ENCODE measurements at places on chromosomes 5 and 9. TPM values are rescaled to one million over a fixed set of nuclear protein-coding genes. Genes with fewer than 3 reads are reported as not detected.

GRCh38 chr9:78666818-78667414 lies 370.0 kb downstream of the PSAT1 start:
- H3K27ac ChIP-seq, result no peak overlapping the region
- peaks cover 24% of the 10 kb centered on the region for H3K4me1 ChIP-seq
- DNase-seq, result no peak
- no peaks in the 10 kb centered on the region for H3K27me3 ChIP-seq

GRCh38 chr9:12689233-12689632 lies 4.0 kb upstream of the TYRP1 start:
- no peak for DNase-seq
- no peak overlapping the region for H3K27ac ChIP-seq
- H3K4me3 ChIP-seq, result no peak overlapping the region
- H3K36me3 ChIP-seq, result no peaks in the 10 kb centered on the region

GRCh38 chr5:169567079-169567478 lies 16.5 kb upstream of the SPDL1 start:
- DNase-seq, result no peak
- H3K4me3 ChIP-seq, result no peak overlapping the region
- peaks cover 20% of the 10 kb centered on the region for H3K27me3 ChIP-seq

DNA sequence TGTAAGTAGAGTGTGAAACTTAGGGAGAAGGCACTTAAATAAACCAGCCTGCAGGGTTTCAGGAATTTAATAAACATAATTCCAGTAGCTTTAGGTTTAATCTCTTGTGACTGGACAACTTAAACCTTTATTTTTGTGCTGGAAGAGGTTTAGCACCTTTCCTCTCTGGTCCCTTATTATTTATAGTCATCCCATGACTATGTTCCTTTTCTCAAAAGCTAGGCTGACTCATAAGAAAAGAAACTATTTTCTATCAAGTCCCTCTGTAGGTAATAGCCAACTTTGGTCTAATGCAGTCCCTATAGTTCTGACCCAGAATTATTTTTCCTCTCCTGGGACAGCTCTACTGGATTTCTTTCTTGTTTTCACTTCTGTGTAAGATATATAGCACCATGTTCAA lies 588.9 kb downstream of the NR2F1-AS1 start:
- DNase-seq, result no peak
- no peak overlapping the region for H3K4me3 ChIP-seq
- no peaks in the 10 kb centered on the region for H3K36me3 ChIP-seq
- no peak overlapping the region for H3K27ac ChIP-seq

DNA sequence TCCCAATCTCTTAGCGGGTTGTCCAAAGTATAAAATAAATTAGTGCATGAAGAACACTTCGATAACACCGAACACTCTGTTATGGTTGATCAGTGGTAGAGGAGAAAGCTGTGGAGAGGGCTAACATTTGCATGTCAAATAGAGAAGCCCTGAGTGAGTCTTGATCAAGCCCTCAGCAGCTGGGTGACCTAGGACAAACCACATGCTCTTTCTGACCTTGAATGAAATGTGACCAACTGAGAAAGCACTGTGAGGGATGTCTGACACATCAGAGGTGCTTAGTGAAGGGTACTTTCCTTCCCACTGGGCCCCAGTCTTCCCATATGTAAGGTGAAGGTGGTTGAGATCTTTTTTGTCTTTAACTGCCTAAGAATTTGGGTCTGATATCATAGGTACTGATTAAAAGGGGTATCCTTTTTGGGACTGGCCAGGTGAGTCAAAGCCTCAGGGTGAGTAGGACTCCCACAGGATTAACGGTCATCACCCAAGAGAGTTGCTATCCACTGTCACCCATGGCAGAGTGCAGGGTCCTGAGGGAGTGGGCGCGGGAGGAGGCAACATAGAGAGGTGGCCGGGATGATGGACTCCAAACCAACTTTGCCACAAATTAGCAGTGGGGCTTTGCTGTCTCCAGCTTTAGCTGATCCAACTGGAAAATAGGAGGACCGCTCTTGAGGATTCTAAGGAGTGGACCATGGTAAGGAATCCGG lies 53.5 kb downstream of the KIF4B start:
- 0 out of 2 replicates have a peak, but pooled peaks cover 3% of the 10 kb centered on the region for H3K27me3 ChIP-seq
- no peak overlapping the region for H3K27ac ChIP-seq
- no peak overlapping the region for H3K4me3 ChIP-seq
- no peaks in the 10 kb centered on the region for H3K36me3 ChIP-seq

GRCh38 chr5:93382188-93382825 lies 198.7 kb downstream of the NR2F1-AS1 start:
- H3K36me3 ChIP-seq, result no peaks in the 10 kb centered on the region
- no peak for DNase-seq
- no peaks in the 10 kb centered on the region for H3K4me1 ChIP-seq
- H3K27me3 ChIP-seq, result no peaks in the 10 kb centered on the region
- H3K4me3 ChIP-seq, result no peak overlapping the region

GRCh38 chr5:173458828-173459609 lies 130.8 kb upstream of the STC2 start:
- no peak overlapping the region for H3K4me3 ChIP-seq
- DNase-seq, result no peak
- H3K4me1 ChIP-seq, result peaks cover 21% of the 10 kb centered on the region

GRCh38 chr9:124302921-124303320 lies 45.2 kb downstream of the NEK6 start:
- H3K27ac ChIP-seq, result no peak overlapping the region
- H3K27me3 ChIP-seq, result no peaks in the 10 kb centered on the region
- H3K4me1 ChIP-seq, result peaks cover 26% of the 10 kb centered on the region
- no peak overlapping the region for H3K4me3 ChIP-seq

DNA sequence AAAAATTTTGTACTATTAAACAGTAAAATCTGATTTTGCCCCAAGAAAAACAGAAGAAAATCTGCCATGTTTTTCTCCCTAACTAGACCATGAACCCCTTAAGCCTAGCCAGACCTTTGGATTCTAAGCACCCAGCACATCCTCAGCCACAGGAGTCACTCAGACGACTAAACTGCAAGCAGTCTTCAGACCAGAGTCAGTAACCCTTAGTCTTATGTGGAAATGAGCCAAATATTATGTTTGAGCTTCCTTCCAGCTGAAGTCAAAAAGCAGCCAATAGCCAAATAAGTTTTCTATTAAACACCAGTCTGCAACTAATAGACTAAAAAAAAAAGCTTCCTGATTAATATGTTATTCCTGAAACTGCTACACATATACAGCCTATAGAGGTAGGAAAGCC lies 47.4 kb downstream of the GOLPH3 start:
- H3K27me3 ChIP-seq, result no peaks in the 10 kb centered on the region
- H3K27ac ChIP-seq, result no peak overlapping the region
- no peaks in the 10 kb centered on the region for H3K4me1 ChIP-seq

- H3K4me3 ChIP-seq, result no peak overlapping the region
- no peak for DNase-seq
- no peak overlapping the region for H3K27ac ChIP-seq
- no peaks in the 10 kb centered on the region for H3K4me1 ChIP-seq
- no peaks in the 10 kb centered on the region for H3K27me3 ChIP-seq
- no peaks in the 10 kb centered on the region for H3K36me3 ChIP-seq
These were observed 36.4 kb upstream of the RAPGEF6 start for GRCh38 chr5:131671409-131671808.

DNA sequence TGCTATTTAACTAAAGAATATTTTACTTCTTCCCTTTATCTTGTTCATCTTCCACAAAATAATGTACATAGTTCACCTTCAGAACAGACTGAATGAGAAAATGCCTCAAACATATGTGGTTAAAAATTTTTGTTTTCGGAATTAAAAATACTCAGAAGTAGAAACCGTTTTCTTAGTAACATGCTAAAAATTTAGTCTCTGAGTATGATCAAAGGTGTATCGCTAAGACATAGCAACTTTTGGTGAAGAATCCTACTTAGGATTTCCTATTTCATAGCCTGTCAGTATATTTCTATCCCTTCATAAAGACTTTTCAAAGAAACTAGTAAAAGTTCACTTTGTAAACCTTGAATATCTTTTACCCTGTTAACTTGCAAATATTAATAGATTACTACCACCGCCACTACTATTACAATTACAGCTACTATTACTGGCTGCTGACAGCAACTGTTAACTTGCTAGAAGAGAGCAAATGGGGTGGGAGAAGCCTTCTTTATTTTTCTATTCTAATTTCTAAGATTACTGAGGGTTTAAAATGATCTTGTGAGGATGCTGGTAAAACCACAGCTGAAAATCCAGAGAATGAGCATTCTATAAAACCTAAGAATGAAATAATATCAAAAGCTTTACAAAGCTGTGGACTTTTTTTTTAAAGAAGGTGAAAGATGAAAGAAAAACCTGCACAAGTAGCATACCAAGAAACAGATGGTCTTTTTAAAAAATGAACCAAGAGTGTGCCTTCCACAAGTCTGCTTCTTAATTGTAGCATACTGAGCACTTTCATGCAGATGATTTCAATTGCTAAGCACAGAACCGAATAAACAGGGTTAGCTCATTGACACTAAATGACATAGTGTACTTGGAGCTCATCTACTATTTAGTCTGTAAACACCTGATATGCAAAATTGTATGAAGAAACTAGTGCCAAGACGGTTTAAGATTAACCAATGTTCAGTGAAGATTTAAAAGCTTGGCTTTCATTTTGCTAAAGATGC lies 246.3 kb upstream of the EFNA5 start:
- H3K4me3 ChIP-seq, result no peak overlapping the region
- H3K27me3 ChIP-seq, result no peaks in the 10 kb centered on the region
- no peak overlapping the region for H3K27ac ChIP-seq
- H3K36me3 ChIP-seq, result no peaks in the 10 kb centered on the region
- DNase-seq, result no peak

ATG10 gene
- 9.4 TPM for total RNA-seq

SLC4A9 gene
- 0.49 TPM for total RNA-seq

APBA1 gene
- total RNA-seq, result 0.20 TPM

PCDHA10 gene
- 0.05 TPM for total RNA-seq

ANKRD18B gene
- 3.9 TPM for total RNA-seq

PFN3 gene
- not detected for total RNA-seq

SPINK5 gene
- not detected for total RNA-seq

SARDH gene
- total RNA-seq, result 5.6 TPM

TNC gene
- 0.49 TPM for total RNA-seq

FOXD4 gene
- 2.8 TPM for total RNA-seq

ANKRD31 gene
- 0.30 TPM for total RNA-seq
